ENCODE measurements at places on chromosomes 5 and 9. TPM values are rescaled to one million over a fixed set of nuclear protein-coding genes. Genes with fewer than 3 reads are reported as not detected.

GRCh38 chr5:98942847-98943246 is 14.0 kb upstream of the CHD1 start:
- no peak for DNase-seq

GRCh38 chr9:96674906-96675538 is 19.9 kb upstream of the PRXL2C start:
- DNase-seq, result no peak

GRCh38 chr9:27614551-27614950 is 41.3 kb upstream of the C9orf72 start:
- no peak for DNase-seq

SAXO1 gene
- total RNA-seq, result under 0.01 TPM

NOXA1 gene
- 0.88 TPM for total RNA-seq

ENTPD2 gene
- not detected for total RNA-seq

- no peak for DNase-seq
Measured at GRCh38 chr9:18568973-18569372, 95.0 kb downstream of the ADAMTSL1 start.

GCNT4 gene
- 2.7 TPM for total RNA-seq

DNA sequence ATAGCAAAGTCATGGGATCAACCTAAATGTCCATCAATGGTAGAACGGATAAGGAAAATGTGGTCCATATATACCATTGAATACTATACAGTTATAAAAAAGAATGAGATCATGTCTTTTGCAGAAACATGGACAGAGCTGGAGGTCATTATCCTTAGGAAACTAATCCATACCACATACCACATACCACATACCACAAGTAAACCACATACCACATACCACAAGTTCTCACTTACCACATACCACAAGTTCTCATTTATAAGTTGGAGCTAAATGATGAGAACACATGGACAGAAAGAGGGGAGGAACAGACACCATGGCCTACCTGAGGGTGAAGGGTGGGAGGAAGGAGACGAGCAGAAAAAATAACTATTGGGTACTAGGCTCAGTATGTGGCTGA is 154.6 kb upstream of the GHR start:
- no peak for DNase-seq

GRCh38 chr5:93601802-93602155 is 18.8 kb downstream of the NR2F1 start:
- no peak for DNase-seq

TMEM252 gene
- not detected for total RNA-seq

GRCh38 chr5:142280066-142281007 is 44.5 kb downstream of the SPRY4 start:
- peak; percentile 96 for DNase-seq

- no peak for DNase-seq
Measured at GRCh38 chr5:15383469-15383868, 116.5 kb upstream of the FBXL7 start.

DNA sequence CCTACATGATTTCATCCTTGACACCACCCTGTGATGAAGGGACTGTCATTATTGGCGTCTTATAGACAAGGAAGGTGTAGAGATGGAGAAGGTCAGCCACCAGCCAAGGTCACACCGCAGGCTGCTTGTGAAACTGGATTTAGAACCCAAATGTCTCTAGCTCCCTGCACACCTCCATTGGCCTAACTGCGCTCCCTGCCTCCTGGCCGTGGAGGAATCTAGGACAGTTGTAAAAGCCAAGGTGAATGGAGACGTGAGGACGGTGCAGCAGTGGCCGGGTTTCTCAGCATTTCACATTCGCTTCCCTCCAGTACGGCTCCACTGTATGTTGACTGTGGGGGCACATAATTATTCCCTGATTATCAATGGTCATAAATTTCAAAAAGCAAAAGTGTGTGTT is 119.9 kb downstream of the NSG2 start:
- DNase-seq, result no peak

GRCh38 chr9:132003319-132003704 is 76.4 kb downstream of the MED27 start:
- no peak for DNase-seq

DNA sequence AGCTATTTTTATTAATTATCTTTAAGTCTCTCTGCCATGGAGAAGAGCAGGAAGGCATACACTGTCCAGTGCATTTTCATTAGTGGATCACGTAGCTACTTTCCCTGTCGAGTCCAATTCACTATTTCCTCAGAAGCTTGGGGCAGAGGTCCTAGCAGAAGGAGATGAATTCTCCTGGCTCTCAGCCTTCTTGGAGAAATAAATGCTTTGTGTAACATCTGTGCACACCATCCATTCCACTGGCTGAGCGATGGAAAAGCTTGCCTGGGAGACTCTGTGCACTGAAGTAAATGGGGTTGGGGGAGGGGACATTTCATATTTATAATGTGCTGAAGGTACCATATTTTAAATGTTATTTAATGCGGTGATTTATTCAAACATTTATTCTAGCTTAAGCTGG is 23.4 kb downstream of the PROP1 start:
- DNase-seq, result no peak

DNA sequence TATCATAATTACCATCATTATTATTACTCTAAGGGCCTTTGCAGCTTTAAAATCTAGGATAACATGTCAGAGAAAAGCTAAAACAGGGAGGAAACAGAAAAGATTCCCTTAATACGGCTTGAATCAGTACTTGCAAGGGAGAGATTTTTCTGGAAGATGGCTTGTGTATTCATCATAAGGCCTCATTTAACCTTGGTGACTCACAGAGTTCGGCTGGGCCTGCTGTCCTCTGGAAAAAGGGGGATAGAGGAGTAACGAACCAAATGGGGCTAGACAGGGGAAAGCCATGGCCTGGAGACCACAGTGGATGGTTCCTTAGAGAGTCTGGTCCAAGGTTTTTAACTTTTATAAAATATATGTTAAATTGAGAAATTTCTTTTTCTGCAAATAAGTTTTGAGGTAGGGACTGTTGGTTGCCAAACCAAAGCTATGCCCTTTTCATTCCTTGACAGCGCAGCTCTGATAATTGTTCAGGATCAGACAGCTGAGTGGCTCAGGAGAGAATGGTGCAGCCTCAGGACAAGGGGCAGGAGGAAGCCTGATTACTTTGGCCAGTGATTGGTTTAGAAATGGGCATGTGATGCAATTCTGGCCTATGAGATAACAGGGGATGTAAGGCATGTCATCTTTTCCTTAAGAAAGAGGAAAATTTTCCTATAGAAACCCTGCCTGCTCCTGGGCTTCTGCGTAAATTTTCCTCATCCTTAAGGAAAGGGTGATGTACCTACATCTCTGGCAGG is 25.6 kb upstream of the GSN start:
- no peak for DNase-seq

DNA sequence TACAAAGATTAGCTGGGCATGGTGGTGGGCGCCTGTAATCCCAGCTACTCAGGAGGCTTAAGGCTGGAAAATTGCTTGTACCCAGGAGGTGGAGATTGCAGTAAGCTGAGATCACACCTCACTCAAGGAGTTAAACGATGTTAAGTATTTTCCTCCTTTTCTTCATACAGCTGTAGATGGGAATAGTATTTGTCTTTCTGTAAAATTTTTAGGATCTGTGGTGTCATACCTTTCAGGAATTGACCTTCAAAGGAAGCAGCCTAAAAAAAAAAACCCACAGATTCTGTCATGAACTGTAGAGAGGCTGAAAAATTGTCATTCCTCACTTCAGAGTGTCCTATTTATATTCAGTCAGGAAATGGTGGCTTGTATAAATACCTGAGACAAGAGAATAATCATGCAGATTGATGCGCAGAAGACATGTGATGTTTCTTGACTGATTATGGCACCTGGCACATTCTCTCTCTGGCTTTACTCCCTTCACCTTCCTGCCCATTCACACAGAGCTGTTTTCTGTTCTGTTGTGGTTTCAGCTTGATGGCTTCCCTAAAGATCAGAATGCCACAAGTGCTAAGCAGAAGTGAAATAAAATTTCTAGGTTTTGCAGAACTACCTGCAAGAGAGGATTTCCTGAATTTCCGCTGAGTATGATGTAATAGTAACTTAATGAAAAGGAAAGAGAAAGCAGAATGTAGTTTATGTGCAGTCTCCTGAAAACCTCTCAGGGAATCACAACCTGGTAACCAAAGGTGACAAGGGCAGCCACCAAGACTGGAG is 3.8 kb downstream of the IFNA1 start:
- no peak for DNase-seq

DNA sequence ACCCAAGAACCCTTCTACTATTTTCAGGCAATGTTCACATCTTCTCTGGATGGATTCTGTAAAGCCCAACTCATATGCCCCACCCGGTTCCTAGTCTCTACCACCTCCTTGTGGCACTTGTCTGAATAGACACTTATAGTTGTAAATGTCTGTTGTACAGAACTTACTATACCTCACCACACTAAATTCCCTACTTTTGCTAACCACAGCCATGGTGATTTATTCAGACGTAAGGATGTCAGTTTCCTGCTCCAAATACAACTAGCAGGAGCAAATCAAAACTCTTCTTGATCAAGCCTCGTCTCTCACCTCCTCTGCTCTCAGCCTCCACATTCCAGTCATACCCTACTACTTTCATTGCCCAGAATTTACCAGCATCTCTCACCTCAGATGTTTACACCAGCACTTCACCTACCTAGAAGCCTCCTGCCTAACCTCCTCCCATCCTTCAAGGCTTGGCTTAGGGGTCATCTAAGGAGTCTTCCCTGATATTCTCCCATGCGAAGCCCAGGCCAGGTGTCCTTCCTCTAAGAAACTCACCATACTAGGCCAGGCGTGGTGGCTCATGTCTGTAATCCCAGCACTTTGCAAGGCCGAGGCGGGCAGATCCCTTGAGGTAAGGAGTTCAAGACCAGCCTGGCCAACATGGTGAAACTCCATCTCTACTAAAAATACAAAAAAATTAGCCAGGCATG is 75.5 kb downstream of the MAPKAP1 start:
- peak; percentile 84 for DNase-seq

CDH9 gene
- total RNA-seq, result not detected

- DNase-seq, result peak; percentile 30
Measured at GRCh38 chr5:107542831-107543231, 127.9 kb downstream of the EFNA5 start.

DNA sequence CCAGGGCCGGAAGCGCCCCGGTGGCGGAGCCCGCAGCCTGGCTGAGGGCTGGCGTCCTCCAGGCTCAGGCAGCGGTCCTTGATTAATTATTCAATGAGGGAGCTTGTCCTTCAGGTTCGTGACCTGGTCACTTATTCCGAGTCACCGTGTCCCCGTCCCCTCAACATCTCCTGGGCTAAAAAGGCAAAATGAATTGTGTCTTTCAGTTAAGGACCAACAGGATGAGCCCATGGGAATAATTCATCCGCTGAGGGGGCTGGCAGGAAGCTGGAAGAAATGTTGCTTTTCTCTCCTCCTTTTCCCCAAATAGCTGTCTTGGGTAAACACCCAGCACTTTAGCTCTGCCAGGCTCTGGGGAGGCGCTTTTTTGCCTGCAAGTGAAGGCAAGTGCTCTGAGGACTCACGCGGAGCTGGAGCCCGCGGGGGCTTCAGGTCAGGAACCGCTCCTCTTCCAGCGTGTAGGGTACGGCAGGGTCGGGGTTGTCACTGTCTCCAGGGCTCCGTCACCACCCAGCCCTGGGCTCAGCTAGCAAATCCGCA is 13.1 kb downstream of the KCNT1 start:
- no peak for DNase-seq

HTR1A gene
- total RNA-seq, result not detected

MARCHF11 gene
- not detected for total RNA-seq

- no peak for DNase-seq
Measured at GRCh38 chr5:43065387-43065947, 25.3 kb upstream of the ANXA2R start.

- peak; percentile 82 for DNase-seq
Measured at GRCh38 chr5:177301503-177302165, 1.9 kb downstream of the RAB24 start.

Measured in osteoblast (primary cell).